ENCODE measurements at places on chromosomes 3 and 15. TPM values are rescaled to one million over a fixed set of nuclear protein-coding genes. Genes with fewer than 3 reads are reported as not detected.

The MLF1 gene
- 11.2 TPM for total RNA-seq

The MRAS gene
- 73.6 TPM for total RNA-seq

The RETNLB gene
- not detected for total RNA-seq

The GP5 gene
- total RNA-seq: under 0.01 TPM

The AMT gene
- total RNA-seq: 0.66 TPM

The HGD gene
- total RNA-seq: not detected

The DVL3 gene
- total RNA-seq: 30.9 TPM

The CP gene
- not detected for total RNA-seq
